ENCODE measurements at places on chromosomes 5 and 9.

GRCh38 chr5:177600508-177601018 lies 631 bp downstream of the B4GALT7 start:
- no peak for DNase-seq

- no peak for DNase-seq
These were observed 28.2 kb downstream of the TCERG1 start for GRCh38 chr5:146475190-146475780.

DNA sequence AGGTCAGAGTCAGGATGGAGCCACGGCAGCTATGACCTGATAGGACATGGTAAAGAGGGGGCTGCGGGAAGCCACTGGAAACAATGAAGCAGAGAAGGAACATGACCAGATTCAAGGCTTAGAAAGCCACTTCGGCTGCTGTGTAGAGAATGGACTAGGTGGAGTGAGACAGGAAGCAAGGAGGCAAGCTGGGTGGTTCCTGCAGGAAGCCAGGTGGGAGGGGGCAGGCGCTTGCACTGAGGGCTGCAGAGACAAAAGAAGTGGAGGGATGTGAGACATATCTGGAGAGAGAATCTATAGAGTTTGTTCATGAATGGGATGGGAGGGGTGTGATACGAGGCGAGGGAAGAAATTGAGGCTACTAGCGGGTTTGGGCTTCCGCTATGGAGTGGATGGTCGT lies 19.0 kb upstream of the N4BP3 start:
- DNase-seq = no peak

GRCh38 chr9:127537792-127538191 lies 74.3 kb upstream of the STXBP1 start:
- DNase-seq = no peak

DNA sequence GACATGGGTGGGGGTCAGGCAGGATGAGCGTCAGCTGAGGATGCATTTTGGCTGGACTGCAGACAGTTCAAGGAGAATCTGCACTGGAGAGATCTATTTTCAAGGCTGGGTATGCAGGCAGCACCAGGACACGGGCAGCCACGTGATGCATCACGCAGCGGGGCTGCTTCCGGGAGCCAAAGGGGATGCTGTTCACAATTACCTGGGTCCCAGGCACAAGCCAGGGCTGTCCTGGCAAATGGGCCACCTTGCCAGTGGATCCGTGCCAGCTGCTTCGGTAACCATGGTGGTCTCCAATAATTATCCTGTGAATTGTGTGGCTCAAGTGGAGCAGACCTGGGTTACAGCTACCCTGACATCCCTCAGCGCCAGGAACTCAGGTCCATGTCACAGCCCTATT lies 17.5 kb downstream of the DBH start:
- peak; percentile 52 for DNase-seq

DNA sequence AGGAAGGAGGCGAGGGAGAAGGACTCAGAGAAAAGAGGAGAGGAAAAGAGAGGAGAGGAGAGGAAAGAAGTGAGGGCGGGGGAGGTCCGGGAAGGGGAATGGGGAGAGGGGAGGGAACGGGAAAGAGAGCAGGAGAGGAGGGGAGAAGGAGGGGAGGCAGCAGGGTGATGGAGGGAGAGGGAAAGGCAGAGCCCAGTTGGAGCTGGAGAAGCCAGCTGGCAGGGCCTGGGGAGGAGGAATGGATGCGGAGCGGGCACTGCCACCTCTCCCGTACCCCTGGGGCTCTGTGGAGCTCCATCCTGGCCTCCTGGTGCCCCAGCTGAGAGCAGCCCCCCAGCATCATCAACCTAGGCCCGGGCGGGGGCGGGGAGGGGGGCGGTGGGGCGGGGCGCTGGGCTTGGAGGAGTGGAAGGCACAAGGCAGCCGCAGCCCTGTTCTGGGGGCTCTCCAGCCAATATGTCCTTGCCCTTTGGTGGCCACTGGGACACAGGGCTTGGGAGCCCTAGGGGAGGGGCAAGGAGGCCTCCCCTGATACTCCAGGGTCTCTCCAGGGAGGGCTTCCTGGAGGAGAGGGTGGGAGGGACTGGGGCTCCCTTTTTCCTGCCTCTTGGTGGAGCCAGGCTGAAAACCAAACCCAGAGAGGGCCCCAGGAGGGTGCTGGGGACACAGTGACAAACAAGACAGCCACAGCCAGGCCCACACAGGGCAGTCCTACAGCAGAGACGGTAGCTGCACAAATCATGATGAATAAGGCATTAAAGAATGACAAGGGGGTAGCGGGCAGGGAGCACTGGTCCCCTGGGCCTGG lies 123.7 kb downstream of the C9orf50 start:
- DNase-seq = peak; percentile 93

GRCh38 chr9:106922026-106922425 lies 59.1 kb downstream of the ZNF462 start:
- no peak for DNase-seq

DNA sequence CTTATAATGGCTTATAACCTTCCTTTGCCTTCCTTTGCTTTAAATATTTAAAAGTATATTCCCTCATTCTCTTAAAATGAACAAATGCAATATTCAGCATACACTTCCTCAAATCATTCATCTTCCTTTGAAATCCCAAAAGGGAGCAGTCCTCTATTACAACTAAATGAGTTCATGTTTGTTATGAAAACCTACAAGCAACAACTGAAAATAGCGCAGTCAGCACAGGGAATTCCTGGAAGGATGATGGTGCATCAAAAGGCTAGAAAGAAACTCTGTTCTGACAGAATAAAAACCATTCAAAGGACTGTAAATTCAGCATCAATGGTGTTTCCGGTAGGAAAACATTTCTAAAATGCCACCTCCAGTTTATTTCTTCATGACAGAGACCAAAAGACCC lies 3.3 kb downstream of the NR6A1 start:
- no peak for DNase-seq

DNA sequence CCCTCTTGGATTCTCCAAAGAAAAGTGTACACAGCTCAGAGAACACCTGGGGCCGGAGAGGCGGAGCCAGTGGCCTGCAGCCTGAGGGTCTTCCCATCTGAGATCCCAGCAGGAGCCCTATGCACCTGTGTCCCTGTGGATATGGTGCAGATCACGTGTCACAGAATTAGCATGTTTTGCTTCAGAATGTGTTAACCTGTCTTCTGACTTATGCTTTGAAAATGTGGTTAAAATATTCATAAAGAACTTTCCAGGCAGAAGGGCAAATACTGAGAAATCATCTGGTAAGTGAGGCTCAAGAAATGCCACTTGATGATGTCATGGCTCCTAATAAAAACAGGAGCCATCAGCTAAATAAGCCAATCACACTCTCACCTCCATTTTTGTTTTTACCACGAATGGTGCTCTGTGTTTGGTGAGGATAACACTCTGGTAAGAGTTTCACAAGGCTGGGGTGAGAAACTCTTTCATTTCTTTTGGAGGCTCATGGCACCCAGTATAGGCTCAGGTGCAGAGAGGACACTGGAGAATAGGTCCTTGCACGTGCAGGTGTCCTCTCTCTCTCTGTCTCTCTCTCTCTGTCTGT lies 279.8 kb downstream of the FSTL4 start:
- no peak for DNase-seq

DNA sequence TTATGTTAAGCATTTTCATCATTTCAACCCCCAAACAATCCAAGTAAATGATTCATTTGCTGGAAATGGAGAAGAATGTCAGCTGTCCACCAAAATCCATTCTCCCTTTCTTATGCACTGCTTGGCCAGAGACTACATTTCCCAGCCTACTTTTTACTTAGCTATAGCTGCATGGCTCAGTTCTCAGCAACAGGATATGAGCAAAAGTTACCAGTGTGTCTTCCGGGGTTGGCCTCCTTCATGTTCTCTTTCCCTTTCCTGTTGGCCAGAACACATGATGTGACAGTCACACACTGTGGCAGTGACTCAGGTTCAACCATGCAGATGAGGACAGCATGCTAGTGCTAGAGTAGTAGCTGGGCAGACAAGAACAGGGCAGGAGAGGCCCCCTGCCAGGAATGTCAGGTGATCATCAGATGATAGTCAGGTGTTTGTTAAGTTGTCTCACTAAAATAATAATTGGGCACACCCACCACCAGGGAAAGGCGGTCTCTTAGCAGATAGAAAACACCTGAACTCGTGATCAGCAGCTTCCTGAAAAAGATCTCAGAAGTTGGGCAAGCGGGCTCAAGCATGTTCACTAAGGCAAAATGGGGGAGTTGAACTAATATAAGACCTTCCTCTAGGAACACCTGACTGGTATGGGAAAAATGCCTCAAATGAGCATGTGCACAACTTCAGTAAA lies 12.2 kb downstream of the GPR150 start:
- no peak for DNase-seq
